ENCODE measurements at places on chromosomes 7 and 10.
A peak's percentile ranks its signal among the peaks of the same experiment; 100 is the strongest.

- DNase-seq, result no peak
These were observed 44.3 kb downstream of the OGDH start for GRCh38 chr7:44650772-44651171.

GRCh38 chr7:40701836-40702551 is 567.2 kb downstream of the SUGCT start:
- no peak for DNase-seq

DNA sequence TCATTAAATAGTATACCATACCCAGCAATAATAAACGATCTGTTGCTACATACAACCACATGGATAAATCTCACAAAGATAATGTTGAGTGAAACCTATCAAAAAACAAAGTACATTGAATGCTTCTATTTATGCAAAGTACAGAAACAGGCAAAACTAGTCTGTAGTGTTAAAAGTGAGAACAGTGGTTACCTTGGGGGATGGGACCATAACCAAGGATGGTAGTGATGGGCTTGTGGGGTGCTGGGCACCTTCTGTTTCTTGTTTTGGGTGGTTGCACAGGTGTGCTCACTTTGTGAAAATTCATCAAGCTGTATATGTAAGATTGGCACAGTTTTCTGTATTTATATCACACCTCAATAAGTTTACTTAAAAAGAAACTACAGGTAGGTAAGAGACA is 105.7 kb downstream of the ATE1 start:
- DNase-seq, result no peak

- DNase-seq, result no peak
These were observed 174.1 kb downstream of the JAZF1 start for GRCh38 chr7:28006491-28006890.

DNA sequence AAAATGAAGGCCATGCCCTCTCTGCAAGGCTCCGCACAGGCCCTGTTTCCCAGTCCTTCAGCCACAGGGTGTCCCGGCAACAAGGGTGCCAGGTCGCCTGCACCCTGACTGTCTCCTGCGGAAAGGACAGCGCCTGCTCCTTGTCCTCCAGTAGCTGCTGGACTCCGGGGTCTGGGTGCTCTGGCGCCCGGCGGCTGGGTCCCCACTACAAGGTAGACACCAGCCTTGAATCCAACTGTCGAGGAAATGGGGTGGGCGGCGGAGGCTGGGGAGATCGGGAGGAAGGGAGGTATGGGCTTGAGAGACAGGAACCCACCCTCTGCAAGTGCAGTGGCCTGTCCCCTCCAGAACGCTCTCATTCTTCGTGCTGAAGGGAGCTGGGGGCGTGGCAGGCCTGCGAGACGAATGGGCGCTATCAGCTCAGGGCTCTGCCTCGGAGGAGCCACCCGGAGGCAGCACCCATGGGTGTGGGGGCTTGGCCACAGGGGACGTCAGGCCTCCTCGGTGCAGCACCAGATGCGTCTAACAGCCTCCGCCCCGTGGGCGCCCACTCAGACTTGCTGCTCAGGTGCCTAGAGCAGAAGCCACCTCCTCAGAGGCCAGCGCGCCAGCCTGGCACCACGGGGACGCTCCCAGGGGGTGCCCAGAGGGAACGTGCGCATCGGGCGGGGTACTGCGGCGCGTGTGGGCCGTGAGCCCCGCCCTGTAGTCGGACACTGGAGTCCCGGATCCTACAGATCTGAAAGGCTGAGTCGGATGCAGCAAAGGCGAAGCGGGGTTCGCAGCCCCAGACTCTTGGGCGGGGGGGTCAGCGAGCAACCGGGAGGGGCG is 15.6 kb downstream of the ADAM8 start:
- DNase-seq, result peak; percentile 65

GRCh38 chr10:121155742-121156474 is 304.7 kb downstream of the WDR11 start:
- DNase-seq, result no peak

All from ACHN (cell line).